ENCODE measurements at places on chromosomes 6 and 20.

- DNase-seq = no peak
These were observed 35.2 kb upstream of the SASH1 start for GRCh38 chr6:148307405-148307804.

DNA sequence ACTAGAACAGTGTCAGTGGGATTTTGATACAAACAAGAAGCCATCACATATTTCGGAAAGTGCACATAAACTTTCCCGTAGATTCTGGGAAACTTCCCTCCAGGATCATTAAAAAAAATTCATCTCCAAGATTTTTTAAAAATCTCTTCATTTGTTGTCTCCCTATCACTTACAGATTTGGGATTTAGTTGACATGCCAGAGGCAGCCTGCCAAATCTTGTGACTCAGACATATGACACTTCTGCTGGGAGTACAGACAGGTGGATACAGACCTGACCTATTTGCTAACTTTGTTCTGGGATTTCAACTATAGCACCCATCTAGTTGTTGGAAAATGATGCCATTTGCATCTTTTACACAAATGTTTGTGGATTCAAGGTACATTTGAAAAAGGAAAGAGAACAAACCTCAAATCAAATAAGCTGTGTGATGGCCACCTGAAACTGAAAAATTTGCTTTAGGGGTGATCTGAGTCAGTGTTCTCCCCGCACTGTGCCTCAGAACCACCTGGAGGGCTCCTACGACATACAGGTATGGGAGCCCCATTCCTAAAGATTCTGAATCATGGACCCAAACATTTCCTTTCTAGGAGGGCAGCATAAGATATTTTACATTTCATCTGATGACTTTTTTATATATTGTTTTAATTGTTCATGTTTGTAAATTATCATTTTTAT lies 21.9 kb upstream of the CD2AP start:
- peak; percentile 75 for DNase-seq

- no peak for DNase-seq
These were observed 27.3 kb downstream of the PYGB start for GRCh38 chr20:25274891-25275812.

DNA sequence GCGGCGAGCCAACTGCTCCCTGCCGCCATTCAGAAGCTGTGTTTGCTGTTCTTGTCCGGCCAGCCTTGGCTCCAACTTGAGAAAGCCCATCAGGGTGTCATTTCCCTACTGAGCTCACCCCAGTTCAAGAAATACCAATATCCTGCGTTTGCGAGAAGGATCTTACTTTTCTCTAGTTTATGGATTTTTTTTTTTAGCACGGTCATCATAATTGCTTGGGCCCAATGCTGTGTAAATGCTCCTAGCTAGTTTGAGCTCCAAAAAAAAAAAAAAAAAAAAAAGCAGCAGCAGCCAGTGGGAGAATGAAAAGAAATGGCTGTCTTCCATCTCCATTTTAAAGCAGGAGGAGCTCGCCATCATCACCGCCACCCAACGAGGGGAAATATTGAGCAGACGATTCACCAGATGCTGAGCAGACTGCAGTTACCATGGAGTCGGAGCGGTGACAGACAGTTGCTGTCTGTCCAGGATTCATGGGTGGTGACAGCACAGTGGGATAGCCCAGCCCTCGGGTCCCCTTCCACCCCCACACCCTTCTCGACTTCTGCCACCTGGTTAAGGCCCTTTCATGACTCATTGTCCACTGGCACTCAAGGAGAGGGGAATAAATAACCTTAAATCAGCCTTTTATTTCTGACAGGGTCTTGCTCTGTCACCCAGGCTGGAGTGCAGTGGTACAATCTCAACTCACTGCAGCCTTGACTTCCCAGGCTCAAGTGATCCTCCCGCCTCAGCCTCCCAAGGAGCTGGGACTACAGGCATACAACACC lies 132.4 kb upstream of the SNX9 start:
- no peak for DNase-seq

GRCh38 chr6:31474871-31475286 lies 23.1 kb upstream of the MICB start:
- DNase-seq = no peak

DNA sequence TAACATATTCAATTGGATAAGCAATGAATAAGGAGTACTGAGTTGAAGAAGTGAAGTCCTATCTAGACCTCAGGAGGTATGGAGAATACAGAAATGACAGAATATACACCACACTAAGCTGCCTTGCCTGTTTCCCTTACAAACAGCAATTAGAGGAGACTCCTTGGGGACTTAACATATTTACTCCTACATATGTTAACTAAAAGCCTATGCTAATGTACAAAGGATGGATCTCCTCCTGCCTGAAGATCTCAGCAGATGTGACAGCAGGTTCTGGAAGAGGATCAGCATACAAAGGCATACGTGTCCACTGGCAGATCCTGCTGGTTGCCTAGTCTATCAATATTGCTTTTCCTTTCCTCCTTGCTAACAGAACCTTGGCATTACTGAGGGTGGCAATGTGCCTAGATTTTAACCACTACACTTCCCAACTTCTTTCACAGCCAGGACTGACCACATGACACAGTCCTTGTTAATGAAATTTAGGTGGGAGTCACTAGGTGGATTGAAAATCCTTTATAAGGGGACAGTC lies 29.6 kb downstream of the PRKN start:
- DNase-seq = no peak

GRCh38 chr6:25414168-25414567 lies 135.0 kb downstream of the CARMIL1 start:
- DNase-seq = no peak

GRCh38 chr6:162260027-162260426 lies 467.5 kb downstream of the PRKN start:
- no peak for DNase-seq

DNA sequence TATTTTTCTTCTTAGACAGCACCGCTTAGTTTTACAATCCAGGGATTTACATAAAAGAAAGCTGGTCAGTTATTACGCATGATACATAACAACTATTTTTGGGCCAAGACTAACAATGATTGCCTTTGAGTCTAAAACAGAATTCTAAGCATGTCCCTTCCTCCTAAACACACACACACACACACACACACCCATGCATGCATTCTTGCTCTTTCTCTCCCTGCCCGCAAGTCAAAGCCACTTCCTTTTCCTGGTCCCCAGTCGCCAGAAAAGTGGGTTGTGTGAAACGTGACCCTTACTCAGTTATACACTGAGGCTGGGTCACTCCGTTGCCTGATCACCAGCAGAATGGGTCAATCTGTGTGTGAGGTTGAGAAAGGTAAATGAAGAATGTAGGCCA lies 31.4 kb downstream of the FYN start:
- DNase-seq = no peak

GRCh38 chr20:43722153-43722505 lies 4.7 kb downstream of the GTSF1L start:
- DNase-seq = no peak

DNA sequence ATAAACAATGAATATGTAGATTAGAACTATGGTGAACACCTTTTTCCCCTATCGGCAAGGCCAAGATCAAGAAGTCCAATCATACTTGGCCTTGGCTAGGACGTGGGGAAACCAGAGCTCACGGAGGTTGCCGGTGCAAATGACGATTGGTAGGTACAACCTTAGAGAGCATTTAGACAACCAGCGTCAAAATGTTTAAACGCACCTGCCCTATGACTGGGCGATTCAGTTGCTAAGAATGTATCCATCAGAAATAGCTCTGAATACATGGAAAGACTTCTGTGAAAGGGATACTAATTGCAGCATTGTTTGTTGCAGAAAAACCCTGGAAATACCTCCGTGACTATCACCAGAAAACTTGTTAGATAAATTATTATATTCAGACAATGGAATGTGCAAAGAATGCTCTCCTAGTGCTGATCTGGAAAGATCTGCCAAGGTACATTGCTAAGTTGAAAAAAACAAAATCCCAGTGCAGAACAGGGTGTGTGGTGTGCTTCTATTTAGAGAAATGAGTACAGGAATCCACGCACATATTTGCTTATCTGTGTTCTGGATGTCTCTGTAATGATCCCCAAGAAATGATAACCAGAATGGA lies 48.0 kb upstream of the PTPN1 start:
- no peak for DNase-seq

DNA sequence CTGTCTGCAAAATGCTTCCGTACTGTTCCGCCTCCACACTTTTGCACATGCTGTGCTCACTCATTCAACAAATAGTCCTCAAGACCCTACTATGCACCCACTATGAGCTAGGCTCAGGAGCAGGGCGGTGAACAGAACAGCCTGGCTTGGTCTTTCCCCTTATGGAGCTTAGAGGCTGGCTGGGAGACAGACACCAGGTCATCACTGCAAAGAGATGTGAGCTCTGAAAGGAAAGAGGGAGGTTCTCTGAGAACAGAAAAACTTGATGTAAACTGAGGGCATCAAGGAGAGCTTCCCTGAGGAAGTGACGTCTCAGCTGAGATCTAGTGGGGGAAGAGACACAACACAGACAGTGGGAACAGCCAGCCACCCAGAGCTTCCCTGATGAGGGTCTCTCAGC lies 31.0 kb upstream of the TGM2 start:
- DNase-seq = no peak

- DNase-seq = no peak
These were observed at the start of gene COL9A3 for GRCh38 chr20:62816884-62817873. Gene COL9A3, plus strand, starts transcription at chr20:62817050. Its CDS starts 15 bp downstream, at chr20:62817065.

DNA sequence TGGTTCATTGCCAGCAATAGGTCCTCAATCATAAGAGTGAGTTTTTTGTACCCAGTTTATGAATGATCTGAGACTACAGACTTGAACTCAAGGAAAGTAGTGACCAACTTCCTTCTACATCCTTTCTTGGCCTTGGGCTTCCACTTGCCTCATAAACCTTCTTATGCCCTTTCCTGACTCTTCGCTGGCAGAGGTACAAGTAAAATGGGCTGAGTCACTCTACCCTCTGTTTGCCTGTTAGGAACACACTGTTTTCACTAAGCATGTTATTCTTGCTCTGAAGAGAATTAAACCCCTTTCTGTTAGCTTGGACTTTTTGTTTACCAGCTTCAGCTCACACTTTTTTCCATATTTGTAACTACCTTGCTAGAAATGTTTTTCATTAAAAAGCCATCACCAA lies 74.4 kb downstream of the PKHD1 start:
- DNase-seq = peak; percentile 68

DNA sequence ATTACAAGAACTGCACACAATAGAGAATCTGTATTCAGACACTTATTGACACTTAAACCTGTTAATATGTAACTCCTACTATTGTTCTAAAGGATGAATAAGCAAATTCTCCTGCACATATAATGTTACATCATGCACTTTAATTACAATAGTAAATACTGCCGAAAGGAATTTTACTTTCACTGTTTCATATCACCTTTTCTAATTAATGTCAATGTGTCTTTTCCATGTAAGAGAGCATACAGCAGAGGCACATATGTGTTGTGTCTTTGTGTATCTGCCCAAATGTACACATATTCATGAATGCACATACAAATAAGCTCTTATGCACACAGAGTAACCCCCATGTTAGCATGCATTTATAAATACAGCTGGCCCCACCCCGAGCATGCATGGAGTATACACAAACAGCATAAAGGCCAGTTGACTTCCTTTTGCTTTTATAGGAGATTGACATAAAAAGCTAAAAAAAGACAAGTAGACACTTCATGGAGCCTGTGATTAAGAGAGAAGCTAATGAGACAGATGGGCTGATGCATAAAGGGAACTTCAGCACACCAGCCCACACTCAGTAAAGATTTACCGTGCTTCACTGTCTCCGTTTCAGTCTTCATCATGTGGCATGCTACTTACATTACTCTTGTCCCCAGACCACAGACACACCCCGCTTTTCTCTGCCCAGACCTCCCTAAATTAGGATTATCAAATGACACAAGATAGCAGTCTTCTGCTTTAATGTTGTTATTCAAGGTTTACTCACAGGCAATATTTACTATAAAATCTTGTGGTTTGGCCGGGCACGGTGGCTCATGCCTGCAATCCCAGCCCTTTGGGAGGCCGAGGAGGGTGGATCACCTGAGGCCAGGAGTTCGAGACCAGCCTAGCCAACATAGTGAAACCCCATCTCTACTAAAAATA lies 184.6 kb downstream of the ATXN1 start:
- no peak for DNase-seq

DNA sequence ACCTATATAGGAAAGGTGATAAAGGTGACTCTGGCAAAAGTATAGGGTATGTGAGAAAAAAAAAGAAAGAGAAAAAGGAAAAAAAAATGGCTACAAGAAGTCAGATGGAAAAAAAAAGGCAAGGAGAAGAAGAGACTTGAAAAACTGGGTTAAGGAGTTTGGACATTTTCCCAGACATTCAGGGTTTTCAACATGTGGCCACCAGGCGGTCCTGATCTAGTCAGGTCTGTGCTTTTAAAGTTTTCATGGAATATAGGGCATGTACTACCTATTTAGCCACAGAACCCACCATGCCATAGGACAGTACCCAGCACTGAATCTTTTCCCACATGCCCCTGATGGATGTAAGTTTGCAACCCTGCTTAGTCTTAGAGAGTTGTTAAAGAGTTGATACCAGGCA lies 433.7 kb downstream of the MAFB start:
- DNase-seq = peak; percentile 40

- no peak for DNase-seq
These were observed 33.3 kb downstream of the BPIFB4 start for GRCh38 chr20:33112547-33113386.

DNA sequence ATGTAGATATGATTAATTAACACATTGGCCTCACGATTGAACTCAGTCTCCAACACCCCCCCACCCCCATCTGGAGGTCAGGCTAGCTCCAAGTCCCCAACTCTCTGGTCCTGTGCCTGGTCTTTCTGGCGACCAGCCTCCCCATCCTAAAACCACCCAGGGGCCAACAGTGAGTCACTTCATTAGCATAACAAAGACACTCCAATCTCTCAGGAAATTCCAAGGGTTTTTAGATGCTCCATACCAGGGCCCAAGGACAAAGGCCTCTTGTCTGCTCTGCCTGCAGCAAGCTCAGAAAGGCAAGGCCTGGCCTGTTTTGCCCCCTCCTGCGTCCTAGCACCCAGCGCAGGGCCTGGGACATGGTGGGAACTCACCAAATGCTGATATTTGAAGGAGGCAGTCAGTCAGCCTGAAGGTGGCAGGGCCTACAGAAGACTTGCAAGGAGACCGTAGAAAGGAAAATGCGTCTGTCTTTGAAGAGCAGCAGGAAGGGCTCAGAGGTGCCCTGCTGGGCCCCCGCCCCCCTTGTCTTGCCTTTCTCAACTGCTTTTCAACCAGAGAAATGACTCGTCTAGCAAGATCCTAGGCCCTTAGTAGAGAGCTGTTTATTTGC lies 184.7 kb downstream of the CDH4 start:
- DNase-seq = peak; percentile 86

Data from MCF 10A (cell line).